T-helper 22 cell (primary cell): ENCODE measurements at places on chromosomes 6 and 20.

DNA sequence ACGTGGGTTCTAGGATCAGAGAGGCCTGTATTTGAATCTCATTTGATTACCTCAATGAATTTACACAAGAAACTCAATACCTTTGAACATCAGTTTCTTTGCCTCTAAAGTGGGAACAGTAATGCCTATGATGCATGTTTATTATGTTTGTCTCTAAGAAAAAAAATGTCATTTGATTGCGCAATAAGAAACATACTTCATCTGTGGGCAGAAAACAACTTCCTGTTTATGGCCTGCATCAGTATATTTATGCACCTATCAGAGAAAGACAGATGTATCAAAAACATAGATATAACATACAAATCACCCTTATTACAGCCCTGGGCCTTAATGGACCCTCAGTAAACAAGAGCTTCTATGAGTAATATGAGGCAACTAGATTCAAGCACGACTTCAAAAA lies 516.4 kb upstream of the ARID1B start:
- DNase-seq = no peak

DNA sequence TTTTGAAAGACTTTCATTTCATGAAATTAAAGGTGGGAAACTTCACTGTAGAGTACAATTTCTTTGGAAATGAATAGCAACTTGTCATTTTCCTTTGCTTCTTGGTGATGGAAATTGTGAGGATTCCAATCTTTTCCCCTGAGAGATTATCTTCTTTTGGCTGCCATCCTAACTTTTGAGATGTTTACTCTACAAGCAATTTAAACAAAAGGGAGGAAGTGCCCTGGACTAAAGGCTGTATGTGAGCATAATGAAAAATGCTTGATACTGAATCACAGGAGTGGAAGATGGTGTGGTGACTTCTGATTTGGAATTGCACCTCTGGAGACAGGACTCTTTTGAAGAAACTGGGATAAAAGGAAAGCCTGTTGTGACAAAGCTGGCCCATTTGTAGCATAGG lies 43.1 kb upstream of the JAG1 start:
- no peak for DNase-seq

DNA sequence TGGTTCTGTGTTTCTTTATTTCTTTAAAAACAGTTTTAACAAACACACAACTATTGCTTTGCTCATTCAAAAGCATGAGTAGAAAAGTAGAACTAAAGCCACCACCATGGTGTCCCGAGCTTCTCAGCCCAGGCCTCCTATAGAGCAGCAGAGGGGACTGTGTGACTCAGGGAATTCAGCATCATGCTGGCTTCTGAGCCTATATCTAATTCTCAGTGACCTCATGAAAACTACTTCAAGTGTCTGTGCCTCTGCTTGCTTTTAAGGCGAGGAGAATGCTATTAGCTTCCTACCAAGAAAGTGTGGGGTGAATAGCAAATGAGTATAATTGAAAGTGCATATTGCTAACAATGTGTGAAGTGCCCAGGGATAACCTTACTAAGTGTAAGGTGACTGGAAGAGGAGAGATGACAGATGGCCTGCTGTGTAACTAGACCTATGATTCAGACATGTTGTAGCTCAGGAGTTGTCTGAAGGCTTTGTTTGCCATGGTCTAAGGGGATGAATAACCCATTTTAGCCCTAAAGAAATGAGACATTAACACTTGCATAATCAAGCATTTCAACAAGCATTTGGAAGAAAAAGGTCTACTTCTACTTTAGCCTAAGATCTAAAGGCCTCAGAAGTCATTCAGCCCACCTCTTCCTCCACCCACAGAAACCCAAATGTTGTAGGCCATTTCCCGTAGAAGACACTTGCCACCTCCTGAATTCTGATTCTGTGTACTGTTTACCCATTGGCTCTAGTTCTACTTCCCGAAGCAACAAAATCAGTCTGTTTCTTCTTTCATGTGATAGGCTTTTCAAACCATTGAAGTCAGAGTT lies 121.5 kb upstream of the ARG1 start:
- no peak for DNase-seq

DNA sequence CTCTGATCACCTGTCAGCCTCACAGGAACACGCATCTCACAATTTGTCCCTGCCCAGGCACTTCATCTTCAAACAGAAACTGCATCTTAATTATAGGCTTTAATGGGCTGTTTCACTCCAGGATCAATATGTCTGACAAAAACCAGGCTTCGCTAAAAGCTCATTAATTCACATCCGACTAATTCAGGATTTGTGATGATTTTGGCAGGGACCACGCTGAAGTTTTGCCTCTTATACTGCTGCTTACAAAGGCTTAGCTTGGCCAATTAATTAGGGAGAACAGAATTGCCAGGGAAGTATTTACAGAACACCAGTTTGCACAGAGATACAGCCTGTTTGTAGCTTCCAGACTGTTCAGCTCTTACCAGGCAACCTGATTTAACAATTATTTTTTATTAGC lies 541.0 kb upstream of the SPTLC3 start:
- no peak for DNase-seq

DNA sequence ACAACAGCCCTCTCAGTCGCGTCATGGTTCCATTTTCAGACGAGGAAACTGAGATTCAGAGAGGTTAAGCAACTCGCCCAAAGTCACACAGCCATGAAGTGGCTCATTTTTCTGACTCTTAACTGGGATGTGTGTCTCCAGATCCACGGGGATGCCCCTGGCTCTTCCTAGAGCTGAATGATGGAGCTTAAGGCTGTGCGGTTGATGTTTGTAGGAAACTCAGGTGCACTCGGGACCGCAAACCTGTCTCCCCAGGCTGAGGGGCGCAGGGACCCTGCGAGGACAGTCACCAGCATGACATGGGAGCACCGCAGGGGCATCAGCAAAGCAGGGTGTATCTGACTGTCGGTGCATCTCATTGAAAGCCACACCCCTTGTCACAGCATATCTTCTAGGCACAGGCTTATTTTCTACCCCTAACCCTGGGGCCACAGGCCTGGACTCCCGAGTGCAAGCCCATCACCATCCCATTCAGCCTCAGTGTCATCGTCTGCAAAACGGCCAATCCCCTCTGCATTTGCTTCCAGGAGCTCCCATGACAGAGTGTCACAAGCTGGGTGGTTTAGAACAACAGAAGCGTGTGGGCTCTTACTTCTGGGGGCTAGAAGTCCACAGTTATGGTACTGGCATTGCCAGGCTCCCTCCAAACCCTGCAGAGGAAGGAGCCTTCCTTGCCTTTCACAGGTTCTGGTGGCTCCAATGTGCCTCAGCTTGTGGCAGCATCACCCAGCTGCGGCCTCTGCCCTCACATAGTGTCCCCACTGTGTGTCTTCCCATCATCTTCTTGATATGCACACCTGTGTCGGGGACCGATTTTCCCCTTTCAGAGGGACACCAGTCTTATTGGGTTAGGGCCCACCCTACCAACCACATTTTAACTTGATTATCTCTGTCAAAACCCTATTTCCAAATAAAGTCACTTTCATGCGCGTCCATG lies 9.9 kb upstream of the ARHGAP40 start:
- DNase-seq = no peak

- no peak for DNase-seq
These were observed 56.6 kb downstream of the TGM2 start for GRCh38 chr20:38108438-38108985.

DNA sequence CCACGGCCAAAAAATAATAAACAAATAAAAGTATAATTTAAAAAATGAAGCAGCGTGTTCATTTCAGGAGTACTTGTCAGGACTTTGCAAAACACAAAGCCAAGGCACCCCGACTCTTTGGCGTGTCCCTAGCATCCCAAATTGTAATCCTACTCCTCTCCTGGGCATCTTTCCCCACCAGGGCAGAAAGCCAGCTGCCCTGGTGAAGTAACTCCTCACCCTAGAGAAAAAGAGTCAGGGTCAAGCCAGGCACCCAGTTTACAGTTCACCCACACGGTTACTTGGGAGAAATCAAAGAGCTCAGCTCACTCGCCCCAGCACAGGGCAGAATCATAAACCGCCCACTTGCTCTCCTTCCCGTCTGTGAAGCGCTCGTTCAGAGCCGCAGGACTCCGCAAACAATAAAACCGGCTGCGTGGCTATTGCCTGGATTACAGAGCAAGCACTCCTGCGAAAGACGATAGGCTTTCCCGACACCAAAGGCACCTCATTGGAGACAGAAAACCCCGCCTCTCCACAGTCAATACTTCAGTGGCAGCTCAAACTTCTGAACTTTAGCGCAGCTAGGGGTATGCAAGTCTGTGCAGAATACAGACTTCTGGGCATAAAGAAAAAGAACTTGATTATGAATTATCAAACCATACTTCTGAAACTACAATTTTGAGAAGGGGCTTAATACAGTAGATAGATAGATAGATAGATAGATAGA lies 73.0 kb upstream of the NHSL1 start:
- DNase-seq = no peak

DNA sequence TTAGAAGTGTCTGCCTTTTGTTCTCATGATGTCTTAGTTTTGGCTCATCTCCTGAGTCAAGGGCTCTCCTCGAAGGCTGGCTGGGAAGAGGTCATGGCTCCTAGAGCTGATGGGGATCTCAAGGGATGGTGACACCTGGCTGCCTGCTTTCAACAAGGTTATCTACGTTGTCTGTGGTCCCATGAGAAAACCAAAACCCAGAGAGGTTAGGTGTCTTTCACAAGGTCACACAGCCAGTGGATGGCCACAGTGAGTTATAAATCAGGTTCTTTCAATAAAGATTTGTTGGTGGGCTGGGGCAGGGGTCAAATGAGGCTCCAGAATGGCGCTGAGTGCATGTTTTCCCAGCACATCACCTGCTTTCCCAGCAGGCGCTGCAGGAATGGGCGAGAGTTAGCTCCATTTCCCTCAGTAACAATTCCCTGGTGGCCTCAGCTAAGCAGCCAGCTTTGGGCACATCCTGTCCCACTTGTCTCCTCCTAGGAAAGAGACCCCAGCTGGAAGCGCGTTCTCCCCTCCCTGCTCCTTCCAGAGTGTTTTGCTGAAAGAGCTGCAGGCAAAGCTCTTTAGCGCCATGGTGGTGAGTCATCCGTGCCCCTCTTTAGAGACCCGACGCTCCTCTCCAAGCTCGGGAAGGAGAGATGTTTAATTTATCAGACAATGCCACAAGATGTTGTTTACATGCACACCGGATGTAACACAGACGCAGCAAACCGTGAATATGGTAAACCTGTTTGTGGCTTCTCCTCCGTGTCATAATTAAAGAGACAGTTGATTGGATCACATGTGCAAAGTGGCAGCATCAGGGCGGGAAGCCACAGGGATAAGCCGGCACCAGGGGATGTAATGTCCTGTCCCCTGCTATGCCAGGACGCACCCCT lies 109.7 kb downstream of the LRFN2 start:
- DNase-seq = no peak

- DNase-seq = no peak
These were observed 179.5 kb downstream of the SOX4 start for GRCh38 chr6:21772884-21773575.

GRCh38 chr20:23415959-23416583 lies 5.2 kb downstream of the NAPB start:
- no peak for DNase-seq

GRCh38 chr6:136684466-136684865 lies 107.8 kb downstream of the MAP3K5 start:
- no peak for DNase-seq

- DNase-seq = no peak
These were observed 9.4 kb downstream of the SULF2 start for GRCh38 chr20:47775841-47776240.

- DNase-seq = no peak
These were observed 263.9 kb downstream of the PHF3 start for GRCh38 chr6:63899550-63899949.

- no peak for DNase-seq
These were observed 31.8 kb downstream of the PSMB9 start for GRCh38 chr6:32885698-32886286.

DNA sequence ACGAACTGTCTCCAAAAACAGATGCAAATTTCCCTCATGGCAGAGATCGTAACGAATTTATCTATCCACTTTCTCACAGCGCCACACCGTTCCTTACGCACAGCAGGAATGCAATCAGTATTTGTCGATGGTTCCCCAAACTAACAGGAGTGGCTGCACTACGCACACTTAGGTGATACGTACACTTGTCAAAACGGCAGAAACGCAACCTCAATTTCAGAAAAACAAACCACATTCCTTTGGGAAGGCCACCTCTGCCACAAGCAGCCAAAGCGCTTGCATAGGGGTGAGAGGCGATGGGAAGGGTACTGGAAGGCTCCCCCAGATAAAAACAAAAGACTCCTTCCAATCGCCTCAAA lies 638 bp downstream of the MDN1 start:
- DNase-seq = no peak

GRCh38 chr6:12261502-12261901 lies 28.7 kb upstream of the EDN1 start:
- no peak for DNase-seq
